ENCODE measurements at places on chromosomes 3 and 15.

GRCh38 chr3:14146381-14147065 lies 21.7 kb downstream of the TMEM43 start:
- no peak for DNase-seq

- DNase-seq: no peak
Observed at GRCh38 chr3:24310887-24311286, 183.8 kb downstream of the THRB start.

- peak; percentile 51 for DNase-seq
Observed at GRCh38 chr3:41900265-41900664, 61.6 kb downstream of the ULK4 start.

- DNase-seq: no peak
Observed at GRCh38 chr15:37134699-37135131, 34.4 kb upstream of the MEIS2 start.

GRCh38 chr15:57114070-57114469 lies 195.6 kb downstream of the TCF12 start:
- DNase-seq: no peak

Data from retina (tissue), 1 donor.